ENCODE measurements at places on chromosomes 16 and 17.

- DNase-seq, result no peak
These were observed 3.3 kb upstream of the HBZ start for GRCh38 chr16:149024-149660.

GRCh38 chr16:84898447-84898846 is 78.7 kb downstream of the CRISPLD2 start:
- peak; percentile 22 for DNase-seq

DNA sequence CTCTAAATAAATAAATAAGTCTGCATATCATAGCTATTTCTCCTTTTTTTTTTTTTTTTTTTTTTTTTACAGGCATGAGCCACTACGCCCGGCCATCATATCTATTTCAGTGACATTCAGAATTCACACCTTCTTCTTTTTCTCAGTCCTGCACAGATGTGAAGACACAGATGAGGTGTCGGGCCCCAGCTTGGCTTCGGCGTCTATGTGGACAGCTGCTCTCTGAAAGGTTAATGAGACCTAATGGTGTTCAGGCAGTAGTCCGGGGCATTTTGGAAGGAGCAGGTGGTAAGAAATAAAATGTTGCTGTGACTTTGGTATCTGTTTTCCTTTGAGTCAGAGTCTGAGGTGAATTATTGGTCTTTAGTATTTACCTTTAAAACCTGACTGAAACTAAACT is 23.6 kb downstream of the TANGO6 start:
- no peak for DNase-seq

DNA sequence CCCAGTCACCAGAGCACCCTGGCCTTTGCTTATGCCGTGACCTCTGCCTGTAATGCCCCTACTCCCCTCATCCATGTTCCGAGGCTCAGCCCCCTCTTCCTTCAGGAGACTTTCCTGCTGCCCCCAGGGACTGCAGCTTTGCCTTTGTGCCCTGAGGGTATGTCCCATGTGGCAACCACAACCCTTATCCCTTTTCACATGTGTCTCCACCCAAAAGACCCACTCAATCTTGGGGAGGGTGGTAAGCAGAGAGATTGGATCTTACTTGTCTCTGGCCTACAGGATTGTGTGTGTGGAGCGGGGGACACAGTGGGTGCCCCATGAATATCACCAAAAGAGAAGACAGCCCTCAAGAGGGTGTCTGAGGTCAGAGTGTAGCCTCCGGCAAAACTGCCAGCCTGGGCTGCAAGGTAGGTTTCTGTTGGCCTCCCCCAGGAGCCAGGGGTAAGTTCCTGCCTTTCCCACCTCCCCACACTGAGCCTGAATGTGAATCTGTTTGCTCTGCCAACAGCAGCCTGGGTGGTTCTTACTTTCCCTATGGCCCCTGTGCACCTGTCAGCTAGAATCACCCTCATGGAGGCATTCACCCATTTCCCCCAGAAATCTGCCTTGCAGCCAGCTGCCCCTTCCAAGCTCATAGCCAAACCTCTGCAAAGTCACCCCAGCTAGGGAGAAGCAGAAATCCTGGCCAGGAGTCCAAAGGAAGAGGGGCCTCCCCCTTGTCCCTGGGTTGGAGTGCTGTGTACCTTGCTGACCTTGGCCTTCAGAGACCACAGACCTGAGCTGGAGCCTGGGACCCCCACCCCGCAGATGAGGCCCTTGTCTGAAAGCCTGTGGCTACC is 11.5 kb upstream of the C17orf113 start:
- no peak for DNase-seq

- DNase-seq, result no peak
These were observed 350.1 kb upstream of the TNRC6C start for GRCh38 chr17:77608431-77608830.

GRCh38 chr17:6938637-6939036 is 57.2 kb upstream of the ALOX12 start:
- no peak for DNase-seq

- DNase-seq, result no peak
These were observed 29.4 kb upstream of the ATP2A3 start for GRCh38 chr17:3993493-3994220.

- no peak for DNase-seq
These were observed 13.2 kb upstream of the SCNN1B start for GRCh38 chr16:23288726-23289512.

GRCh38 chr16:21959050-21959449 is 5.9 kb downstream of the UQCRC2 start:
- DNase-seq, result no peak

- DNase-seq, result no peak
These were observed 4.8 kb upstream of the KRT36 start for GRCh38 chr17:41494524-41494923.

GRCh38 chr16:89314357-89314756 is 96.9 kb downstream of the ZNF778 start:
- peak; percentile 29 for DNase-seq

DNA sequence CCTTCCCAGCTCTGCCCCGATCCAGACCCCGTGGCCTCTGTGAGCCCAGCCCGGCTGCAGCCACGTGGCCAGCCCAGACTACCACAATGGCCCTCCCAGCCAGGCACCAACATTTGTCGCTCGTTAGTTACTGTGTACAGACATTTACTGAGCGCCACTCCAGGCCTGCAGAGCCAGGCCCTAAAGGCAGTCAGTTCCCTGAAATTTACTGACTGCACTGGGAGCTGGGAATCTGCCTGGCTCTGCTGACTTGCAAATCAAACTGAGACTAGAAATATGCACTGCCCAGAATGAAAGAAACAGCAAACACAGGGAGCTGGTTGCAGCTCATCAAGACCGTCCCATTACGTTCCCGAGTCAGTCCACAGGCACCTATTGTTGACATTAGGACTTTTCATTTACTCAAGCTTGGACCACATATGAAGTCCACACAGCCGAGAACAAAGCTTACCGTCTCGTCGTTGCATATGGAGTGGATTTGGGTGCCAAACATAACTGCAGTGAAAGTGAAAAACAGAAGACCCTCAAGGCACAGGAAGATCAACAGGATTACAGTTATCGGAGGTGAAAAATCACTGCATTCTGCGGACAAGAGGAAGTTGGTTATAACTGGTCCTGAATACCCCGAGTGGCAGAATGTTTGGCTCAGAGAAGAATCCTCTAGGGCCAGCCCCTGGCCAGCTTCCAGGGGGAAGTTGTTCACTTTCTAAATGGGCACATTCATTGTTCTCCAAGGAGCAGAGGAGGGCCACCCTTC is 34.5 kb downstream of the ZDHHC7 start:
- no peak for DNase-seq

DNA sequence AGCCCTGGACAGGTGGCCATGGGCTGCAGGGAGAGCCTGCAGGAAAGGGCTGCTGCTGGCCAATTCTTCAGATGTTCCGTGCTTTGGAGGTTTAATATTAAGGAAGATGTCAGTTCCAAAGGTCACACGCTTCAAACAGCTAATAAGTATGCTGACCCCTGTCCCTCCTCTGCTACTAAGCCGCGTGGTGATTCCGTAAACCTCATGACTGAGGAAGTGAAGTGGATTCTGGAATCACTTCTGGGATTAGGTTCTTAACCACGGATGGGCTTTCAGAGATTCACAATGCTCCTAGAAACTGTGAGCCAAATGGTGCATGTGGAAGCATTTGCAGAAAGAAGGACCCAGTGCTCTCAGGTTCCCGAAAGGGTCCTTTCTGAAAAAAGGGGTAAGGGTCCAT is 28.5 kb upstream of the ERN1 start:
- DNase-seq, result no peak

DNA sequence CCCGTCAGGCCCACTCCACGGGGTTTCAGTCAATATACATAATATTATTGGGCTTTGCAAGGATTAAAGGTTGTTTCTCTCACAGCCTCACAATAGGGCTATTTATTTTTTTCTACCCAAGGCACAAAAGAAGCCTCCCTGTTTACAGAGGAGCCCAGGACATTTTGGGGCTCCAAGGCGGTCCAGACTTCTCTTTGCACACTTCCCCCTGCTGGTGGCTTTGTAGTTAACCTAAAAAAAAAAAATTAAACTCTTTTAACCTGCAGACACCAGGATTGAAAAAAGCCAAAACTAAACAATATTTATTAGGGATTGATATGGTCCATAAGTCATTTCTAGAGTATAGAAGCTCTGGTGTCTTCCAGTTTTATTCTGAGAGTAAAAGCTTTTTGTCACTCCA is 169.7 kb upstream of the ZFHX3 start:
- DNase-seq, result no peak

- DNase-seq, result no peak
These were observed 12.9 kb downstream of the SLC13A5 start for GRCh38 chr17:6699997-6700947.

- DNase-seq, result no peak
These were observed 21.3 kb upstream of the RPL38 start for GRCh38 chr17:74182041-74182723.

GRCh38 chr17:42562388-42563142 is 617 bp downstream of the COASY start:
- DNase-seq, result peak; percentile 27

- no peak for DNase-seq
These were observed 47.2 kb downstream of the MED13 start for GRCh38 chr17:62017912-62018311.

DNA sequence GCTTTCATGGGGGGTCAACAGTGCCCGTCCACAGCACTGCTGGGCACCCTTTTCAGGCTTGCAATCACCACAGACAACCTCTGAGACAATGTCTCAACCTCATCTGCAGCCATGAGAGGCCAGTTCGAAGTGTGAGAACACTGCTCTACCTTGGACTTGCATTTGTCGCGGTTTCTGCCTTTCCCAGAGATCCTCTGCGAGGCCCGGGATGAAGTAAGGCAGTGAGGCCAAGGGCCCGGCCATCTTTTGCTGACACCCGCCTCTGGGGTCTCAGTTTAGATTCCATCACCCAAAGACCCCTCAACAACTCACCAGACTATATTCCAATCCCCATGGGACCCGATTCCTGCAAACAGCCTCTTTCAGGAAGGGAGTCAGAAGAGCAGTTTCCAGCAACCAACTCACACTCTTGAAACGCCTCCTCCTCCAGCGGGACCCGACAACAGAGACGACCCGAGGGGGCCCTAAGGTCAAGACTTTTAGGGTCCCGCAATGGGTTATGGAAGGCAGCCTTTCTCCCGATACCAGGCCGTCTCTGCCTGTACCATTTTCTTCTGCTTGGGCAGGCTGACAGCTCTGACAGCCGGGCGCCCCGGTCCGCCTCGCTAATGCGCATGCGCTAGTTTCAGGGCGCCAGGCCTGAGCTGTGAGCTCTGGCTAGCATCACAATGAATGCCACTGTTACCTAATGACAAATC is 576.0 kb downstream of the KCNJ18 start:
- no peak for DNase-seq

- DNase-seq, result no peak
These were observed 24.2 kb downstream of the SLC12A3 start for GRCh38 chr16:56889206-56889605.

GRCh38 chr17:35734396-35734795 is 3.0 kb downstream of the RASL10B start:
- no peak for DNase-seq

All from CD4-positive, alpha-beta T cell treated with Interferon gamma for 1 hour (primary cell).